ENCODE measurements at places on chromosomes 2 and 18.

DNA sequence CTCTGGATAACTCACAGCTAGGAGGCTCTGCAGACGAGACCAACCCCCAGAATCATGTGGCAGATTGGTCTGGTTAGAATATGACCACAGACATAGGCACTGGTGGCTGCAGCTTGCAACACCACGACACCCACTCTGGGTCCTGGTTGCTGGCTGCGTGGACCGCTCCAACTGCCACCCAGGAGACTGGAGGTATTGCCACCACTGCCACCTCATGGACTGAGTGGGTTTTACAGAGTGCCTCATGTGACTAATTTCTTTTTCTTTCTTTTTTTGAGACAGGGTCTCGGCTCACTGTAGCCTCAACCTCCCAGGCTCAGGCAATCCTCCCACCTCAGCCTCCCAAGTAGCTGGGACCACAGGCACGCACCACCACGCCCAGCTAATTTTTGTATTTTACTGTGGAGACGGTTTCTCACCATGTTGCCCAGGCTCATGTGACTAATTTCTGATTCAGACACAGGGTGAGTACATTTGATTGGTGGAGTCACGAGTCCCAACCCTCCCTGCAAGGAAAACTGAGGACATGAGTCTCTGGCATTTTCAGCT, 29.9 kb upstream of the NT5DC4 start:
- DNase-seq: peak; percentile 80

- no peak for DNase-seq
Observed at GRCh38 chr2:48209214-48209885, 303.1 kb upstream of the FBXO11 start.

- no peak for DNase-seq
Observed at GRCh38 chr2:73982140-73982617, 2.5 kb upstream of the TET3 start.

- DNase-seq: peak; percentile 49
Observed at GRCh38 chr2:219615894-219616293, 11.5 kb upstream of the SLC4A3 start.

DNA sequence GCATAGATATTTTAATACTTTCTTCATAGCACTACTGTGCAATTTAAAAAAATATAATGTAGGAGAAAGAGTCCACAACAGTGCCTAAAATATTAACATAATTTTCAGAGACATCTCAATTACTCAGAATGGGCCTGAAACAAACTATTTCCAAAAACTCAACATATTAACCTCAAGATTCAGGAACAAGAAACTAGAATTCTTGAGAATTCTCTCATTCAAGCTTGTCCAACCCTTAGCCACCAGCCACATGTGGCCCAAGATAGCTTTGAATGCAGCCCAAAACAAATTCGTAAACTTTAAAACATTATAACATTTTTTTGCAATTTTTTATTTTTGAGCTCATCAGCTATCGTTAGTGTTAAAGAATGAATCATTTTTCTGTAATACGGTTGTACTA, 35.2 kb downstream of the LNPK start:
- DNase-seq: no peak

DNA sequence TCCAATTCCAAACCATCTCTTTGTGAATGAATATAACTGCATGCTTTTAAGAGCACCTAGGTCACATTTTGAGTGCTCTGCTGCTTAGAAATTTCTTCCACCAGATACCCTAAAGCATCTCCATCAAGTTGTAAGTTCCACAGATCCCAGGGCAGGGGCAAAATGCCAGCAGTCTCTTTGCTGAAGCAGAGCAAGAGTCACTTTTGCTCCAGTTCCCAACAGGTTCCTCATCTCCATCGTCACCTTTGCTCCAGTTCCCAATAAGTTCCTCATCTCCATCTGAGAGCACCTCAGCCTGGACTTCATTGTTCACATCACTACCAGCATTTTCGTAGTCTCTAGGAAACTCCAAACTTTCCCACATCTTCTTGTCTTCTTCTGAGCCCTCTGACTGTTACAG, 116.7 kb upstream of the ALKAL2 start:
- DNase-seq: peak; percentile 4
